Activated CD4-positive, alpha-beta memory T cell treated with anti-CD3 and anti-CD28 coated beads, Interleukin-2, amount 10 ng/mL, durations not matched to agents 7 days and 5 days (primary cell): ENCODE measurements at places on chromosomes 13 and 19.

- peak; percentile 75 for DNase-seq
These were observed 31.6 kb downstream of the SYT3 start for GRCh38 chr19:50607874-50608785.

GRCh38 chr19:3783660-3784584, 2.3 kb downstream of the MATK start:
- DNase-seq: peak; percentile 47

GRCh38 chr13:99992949-99993351, 11.4 kb downstream of the ZIC2 start:
- DNase-seq: no peak

DNA sequence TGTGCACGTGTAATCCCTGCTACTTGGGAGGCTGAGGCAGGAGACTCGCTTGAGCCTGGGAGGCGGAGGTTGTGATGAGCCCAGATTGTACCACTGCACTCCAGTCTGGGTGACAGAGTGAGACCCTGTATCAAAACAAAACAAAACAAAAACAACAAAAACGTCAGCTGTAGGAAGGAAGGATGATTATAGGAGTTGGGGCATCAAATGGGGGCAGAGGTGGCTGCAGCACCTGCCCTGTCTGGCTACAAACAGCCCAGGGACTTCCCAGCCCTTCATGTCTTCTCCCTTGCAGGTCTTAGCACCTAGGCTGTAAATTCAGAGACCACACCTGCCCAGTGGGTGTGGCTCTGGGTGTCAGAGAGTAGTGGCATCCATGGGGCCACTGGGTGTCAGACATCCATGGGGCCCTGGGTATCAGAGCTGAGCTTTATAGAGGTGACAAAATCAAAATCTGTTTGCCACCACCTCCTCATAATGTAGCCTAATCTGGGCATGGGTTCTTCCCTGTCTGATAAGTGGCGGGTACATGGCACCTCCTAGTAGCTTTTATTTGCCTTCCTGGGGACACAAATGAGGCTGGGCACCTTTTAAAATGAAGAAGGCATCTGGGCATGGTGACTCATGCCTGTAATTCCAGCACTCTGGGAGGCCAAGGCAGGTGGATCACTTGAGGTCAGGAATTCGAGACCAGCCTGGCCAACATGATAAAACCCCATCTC, 4.7 kb upstream of the B3GNT3 start:
- DNase-seq: no peak

GRCh38 chr19:50728084-50728737, 5.0 kb downstream of the CLEC11A start:
- peak; percentile 49 for DNase-seq

GRCh38 chr13:65606622-65607021, 1623.5 kb downstream of the PCDH9 start:
- no peak for DNase-seq

DNA sequence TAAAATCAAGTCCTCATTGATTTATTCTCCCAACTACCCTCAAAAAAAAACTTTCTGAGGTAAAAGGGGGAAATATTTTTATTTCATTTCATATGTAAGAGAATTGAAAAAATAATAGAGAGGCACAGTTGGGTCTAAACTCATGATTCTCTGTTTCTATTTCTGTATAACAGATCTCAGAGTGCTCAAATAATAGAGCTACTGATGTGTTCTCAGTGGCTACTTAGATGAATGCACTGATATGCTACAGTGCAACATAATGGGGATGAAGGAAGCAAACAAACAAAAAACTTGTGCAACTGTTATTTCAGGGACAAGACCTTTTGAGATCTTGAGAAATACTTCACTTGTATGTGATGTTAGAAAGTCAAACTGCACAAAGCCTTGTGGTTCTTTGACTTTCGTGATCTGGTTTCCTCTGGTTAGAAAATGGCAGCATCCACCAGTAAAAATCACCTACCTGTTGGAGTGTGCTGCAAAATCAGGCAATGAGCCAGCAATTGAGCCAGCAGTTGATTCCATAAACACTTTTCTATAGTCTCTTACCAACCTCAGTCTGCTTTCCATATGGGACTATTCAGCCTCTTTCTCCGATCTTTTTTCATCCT, 9.7 kb upstream of the DACH1 start:
- no peak for DNase-seq

DNA sequence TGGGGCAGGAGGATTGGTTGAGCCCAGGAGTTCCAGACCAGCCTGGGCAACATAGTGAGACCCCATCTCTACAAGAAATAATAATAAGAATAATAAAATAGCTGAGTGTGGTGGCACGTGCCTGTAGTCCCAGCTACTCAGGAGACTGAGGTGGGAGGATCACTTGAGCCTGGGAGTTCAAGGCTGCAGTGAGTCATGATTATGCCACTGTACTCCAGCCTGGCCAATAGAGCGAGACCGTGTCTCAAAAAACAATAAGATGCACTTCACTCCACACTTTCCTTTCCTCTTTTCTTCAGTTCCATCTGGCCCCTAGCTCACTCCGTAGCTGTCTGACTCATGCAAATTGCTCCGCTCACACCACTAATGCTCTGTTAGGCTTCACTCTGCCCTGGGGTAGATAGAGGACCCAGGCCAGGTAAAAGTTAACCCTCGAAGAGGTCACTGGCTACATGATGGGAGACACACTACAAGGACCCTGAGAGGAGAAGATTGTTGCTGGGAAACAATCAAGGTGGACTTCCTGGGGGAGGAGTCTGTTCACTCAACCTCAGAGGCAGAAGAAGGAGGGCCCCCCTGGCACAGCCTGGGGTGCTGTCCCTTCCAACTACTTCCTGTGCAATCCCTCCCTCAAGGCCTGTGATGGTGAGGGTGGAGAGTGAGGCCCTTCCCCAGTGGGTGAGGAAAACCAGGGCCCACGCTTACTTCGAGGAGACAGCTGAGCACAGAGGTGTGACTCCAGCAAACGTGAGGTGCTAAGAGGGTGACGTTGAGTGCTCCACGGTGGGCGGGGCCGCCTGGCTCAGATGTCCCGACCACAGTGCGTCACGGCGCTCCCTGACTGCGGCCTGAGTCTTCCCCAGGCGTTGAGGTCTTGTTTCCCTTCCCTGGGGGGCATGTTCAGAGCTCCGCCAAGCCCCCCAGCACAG, 8.8 kb upstream of the TNFSF9 start:
- DNase-seq: peak; percentile 70

GRCh38 chr13:65650321-65650720, 1579.8 kb downstream of the PCDH9 start:
- no peak for DNase-seq

GRCh38 chr19:41588497-41589209, 12.7 kb downstream of the CEACAM21 start:
- DNase-seq: peak; percentile 38

- DNase-seq: no peak
These were observed 569 bp downstream of the POLR1D start for GRCh38 chr13:27622102-27622820.

DNA sequence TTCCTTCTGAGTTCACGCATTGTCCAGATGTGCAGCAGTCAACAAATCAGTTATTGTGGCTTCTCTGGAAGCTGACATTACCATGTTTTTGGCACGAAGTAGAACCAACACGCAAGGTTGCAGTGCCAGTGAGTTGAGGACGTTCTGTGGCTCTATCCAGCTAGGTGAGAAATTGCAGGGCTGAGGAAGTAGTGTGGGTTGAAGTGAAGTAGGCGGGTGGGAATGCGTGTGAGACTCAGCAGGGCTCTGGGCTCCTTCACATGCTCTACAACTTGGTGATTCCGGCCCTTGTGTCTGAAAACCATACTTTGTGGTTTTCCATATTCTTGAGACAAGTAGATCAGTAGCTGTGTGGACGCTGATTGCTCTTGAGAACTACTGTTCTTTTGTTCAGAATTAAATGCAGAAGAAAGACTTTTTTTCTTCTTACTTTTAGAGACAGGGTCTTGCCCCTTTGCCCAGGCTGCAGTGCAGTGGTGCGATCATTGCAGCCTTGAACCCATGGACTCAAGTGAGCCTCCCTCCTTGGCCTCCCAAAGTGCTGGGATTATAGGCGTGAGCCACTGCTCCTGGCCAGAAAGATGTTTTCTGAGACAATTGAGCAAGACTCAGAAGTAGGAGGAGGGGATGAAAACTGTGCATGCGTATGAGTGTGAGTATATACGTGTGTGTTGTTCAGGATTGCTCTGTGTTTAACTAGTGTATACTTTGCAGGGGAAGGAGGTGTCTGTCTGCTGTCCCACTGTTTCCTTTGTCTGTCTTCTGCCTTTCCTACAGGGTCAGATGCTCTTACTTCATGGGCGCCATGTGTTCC, 46.2 kb downstream of the GATAD2A start:
- DNase-seq: peak; percentile 33

DNA sequence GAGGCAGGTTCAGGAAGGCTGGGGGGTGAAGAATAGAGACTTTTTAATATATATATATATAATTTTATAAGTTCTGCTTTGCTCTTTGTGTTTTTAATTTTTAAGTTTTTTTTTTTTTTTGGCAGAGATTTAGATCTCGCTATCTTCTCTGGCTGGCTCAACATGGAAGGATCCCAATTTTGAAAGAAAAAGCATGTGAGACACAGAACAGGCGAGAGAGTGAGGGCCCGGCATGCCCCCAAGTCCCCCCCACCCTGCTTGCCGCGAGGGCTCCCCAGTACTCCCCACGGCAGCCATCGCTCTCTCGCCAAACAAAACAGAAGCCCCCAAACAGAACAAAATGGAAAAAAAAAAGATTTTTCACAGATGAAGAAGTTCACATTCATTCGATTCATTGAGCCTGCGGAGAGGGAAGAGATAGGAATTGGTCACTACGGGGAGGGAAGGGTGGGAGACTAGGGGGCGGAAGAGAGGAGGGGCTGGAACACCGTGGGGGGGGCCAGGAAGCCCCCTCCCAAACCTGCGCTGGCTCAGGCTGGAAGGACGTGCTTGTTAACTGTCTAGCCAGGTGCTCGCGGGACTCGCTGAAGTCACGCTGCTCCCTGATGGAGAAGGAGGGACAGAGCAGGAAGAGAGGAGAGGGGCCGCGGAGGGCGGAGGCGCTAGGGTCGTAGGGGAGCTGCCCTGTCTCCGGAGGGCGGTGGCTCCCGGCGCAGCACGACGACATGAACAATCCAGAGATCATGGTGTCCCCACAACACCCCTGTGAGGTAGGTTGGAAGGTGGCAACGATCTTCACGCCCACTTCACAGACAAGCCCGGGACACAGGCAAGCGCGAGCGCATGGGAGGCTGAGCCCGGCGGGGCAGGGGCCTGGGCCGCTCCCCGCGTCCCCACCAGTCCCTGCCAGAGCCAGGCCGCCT, 10.6 kb downstream of the KHSRP start:
- no peak for DNase-seq

DNA sequence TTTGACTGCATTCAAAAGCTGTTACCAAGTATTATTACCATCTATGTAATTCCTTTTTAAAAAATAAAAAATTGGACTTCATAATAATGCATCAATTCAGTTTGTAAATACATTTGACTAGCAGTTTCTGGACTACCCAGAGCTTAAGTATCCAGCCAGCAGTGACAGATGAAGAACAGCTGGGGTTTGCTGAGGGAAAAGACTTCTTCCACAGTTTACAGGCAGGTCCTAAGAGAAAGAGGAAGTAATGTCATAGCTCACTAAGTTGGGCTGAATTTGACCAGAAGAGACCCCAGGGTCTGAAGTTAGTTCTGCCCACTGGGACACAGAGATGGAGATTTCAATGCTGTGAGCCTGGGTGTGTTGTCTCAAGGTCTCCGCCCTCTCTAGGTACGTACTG, 96.4 kb downstream of the MBNL2 start:
- DNase-seq: no peak

DNA sequence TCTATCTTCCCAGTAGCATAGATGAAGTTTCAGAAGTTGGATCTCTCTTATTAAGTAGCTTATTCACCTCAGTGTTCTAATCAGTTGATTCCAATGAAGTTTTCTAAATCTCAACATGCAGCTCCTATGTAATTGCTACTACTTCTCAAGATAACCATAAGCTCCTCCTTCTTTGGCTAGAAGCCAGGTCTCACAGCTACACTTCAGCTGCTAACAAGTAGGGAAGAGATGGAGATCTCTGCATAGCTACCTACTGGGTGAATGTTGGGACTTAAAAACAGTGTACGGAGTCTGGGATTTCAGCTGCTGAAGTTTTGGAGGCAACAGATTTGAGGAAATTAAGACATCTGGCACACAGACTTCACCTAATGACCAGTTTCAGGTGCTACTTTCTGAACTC, 661.0 kb downstream of the SLITRK1 start:
- no peak for DNase-seq

DNA sequence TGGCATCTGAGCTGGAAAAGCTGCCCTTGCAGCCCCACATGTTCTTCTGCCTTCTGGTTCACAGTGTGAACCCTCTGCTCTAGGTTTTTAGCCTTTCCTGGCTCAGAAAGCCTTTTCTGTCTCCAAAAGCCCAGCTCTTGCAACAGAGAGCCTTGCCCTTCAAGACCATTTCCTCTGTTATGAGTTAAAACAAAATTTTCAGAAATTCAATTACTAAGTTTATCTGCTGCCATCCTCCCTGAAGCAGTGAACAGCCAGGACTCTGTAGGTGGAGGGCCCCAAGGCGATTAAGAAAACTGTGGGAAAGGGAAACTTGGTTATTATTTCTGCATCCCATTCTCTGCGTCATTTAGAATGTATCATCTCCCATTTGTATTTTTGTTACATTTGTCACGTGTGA, 18.8 kb downstream of the FAM124A start:
- no peak for DNase-seq

DNA sequence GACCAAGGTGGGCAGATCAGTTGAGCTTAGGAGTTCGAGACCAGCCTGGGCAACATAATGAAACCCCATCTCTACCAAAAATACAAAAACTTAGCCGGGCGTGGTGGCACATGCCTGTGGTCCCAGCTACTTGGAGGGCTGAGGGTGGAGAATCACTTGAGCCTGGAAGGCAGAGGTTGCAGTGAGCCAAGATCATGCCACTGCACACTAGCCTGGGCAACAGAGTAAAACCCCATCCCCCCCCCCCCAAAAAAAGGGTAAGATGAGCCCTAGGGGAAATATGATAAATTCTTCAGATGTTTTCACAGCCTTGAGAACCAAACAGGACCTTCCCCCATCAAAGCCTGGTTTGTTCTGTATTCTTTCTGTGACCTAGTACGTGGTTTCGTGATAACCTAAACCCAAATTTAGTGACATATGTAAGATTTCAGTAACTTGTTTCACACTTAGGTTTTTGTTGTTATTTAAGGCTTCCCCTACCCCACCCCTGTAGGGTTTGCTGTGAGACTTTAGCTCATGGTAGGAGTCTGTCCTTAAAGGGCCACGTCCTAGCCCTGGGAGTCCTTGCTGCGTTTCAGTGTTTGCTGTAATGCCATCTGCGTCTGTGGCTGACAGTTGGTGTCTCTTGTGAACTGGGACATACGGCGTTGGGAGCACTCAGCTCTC, 49.6 kb downstream of the MYO9B start:
- DNase-seq: peak; percentile 32

GRCh38 chr19:38142176-38143035, 81.6 kb downstream of the DPF1 start:
- DNase-seq: peak; percentile 49

DNA sequence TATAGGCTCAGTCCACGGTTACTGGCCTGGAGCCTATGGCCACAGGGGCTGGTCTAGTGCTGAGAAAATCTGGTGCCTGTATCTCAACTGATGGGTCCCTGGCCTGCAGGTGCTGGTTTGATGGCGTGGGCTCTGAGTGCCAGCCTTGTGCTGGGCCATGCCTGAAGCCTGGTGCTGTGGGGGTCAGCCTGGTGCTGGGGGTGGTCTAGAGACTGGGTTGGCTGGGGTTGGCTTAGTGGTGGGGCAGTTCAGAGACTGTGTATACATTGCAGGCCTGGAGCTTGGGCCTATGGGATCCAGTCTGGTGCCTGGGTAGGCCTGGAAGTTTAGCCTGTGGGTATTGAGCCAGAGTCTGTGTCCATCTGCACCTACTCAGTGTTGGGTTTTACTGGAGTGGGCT, 36.4 kb downstream of the SLC10A2 start:
- no peak for DNase-seq
